ENCODE measurements at places on chromosomes 7 and 10. TPM values are rescaled to one million over a fixed set of nuclear protein-coding genes. Genes with fewer than 3 reads are reported as not detected.

Gene DNAJC12
- 4.8 TPM for total RNA-seq

Gene SLC18A2
- under 0.01 TPM for total RNA-seq

Gene THSD7A
- 0.17 TPM for total RNA-seq

Gene BCL7B
- 24.0 TPM for total RNA-seq

Gene EVX1
- total RNA-seq = not detected

Gene MRLN
- not detected for total RNA-seq

Gene TRPV5
- total RNA-seq = not detected

Gene CEP55
- total RNA-seq = 5.5 TPM

Gene ZNF775
- 4.0 TPM for total RNA-seq

Gene ENKUR
- total RNA-seq = 0.07 TPM

Gene FRMD4A
- total RNA-seq = 114 TPM
